ENCODE measurements at places on chromosomes 1 and 21.

DNA sequence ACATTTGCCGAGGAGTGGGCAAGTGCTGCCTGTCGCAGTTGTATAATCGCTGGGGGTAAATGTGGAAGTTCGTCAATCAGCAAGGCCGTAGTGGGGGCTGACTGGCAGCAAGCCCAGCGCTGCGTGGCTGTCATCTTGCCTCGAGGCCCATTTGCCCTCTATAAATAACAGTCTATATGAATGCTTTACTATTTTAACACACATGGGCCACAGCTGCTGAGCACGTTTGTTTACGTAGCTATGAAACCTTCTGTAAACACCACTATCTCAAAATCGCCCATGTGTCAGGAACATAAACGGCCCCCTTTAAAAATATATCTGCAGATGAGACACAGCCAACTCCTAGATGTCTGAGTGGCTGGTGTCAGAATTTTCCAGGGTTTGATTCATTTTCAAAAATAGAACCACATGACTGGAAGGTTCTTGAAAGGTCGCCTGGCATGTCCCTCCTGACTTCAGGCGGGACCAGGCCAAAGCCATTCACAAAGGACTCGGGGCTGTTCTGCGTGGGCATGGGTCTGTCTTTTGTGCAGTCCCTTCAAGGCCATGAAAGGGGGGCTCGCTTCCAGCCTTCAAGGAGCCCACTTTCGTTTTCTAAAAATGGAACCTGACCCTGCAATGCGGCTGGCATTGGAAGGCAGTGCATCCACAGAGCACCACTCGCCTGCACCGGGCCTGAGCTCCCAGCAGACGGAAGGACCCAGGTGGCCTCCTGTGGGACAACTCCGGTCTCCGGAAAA, 205.5 kb downstream of the KCNJ6 start:
- no peak for DNase-seq

DNA sequence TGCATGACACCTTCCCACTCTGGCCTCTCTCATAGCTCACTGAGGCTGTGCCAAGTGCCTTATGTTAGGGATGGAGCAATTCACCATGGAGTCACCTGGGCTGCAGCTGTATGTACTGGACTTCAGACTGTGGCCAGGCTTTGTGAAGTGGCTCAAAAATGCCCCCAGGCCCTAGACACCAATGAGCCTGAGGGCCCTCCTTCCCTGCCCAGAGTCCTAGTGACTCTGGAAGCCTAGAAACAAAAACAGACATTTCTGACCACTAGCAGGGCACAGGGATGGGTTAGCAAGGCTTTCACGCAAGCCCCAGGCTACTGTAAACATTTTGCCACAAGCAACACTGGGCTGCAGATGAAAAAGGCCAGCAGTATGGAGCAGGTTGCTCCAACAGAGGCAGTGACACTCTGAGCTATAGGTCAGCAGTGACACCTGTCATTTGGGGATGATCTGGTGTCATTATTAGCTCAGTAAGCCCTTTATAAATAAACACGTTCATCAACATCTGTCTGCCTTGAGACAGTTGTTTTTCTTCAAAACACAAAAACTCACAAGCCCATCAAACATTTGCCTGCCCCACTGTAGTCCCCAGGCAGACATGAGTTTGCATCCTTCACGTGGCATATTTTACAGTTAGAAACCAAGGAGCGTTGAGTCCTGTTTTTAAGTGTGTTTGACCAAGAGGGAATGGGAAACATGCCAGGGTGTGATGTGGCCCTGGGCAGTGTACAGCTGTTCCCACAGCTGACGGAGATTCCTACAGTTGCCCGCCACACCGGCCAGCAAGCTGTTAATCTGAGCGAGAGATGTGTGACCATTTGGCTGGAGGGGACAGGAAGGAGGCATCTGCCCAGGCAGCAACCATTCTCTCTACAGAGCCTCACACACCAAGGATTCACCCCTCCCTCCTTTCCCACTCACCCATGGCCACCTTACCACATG, 66.8 kb downstream of the KCNN3 start:
- DNase-seq, result no peak

DNA sequence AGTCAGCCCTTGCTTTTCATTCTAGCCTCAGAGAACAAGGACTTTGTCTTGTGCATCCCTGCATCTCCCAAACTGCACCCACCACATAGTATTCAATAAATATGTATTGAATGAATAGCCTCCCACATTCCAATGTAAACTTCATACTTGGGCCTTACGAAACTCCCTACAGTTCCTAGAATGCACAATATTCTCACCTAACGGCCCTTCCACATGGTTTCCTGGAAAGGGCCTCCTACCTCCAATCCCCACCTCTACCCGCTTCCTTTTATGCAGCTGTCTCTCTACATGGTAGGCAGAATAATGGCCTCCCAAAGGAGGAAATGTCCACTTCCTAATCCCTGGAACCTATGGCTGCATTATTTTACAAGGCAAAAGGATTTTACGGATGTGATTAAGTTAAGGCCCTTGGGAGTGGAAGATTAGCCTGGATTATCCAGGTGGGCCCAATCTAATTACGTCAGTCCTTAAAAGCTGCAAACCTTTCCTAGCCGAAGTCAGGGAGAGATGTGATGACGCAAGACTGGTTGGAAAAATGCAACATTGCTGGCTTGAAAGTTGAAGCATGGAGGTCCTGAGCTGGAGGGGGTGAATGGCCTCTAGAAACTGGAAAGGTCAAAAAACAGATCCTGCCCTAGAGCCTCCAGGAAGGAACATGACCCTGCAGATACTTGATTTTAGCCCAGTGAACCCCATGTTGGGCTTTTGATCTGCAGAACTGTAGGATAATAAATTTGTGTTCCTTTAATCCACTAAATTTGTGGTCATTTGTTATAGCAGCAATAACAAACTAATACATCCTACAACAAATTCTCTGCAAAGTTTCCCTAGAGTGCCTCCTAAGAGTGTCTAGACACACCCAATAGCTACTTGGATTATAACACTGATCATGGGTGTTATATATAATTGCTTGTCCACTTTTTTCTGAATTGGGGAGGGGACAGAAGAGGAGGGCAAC, 5.2 kb upstream of the PIK3C2B start:
- no peak for DNase-seq

DNA sequence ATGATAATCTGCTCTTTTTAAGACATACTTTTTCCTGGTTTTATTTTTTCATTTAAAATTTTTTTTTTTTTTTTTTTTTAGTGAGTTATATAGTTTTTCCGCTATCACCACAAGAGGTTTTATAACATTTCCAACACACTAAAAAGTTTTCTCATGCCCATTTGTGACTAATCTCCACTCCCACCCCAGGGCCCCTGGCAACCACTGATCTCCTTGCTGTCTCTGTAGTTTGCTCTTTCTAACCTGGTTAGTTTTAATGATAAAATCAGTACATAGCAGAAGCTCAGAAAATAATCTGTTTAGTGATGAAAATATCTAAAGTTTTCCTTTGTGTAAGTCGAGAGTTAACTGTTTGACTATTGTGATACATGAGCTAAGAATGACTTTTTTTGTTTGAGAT, 41.8 kb downstream of the IARS2 start:
- DNase-seq, result no peak

GRCh38 chr1:69993810-69994209, 211.6 kb downstream of the LRRC40 start:
- DNase-seq, result no peak

GRCh38 chr21:37181059-37181458, 86.1 kb downstream of the VPS26C start:
- DNase-seq, result no peak

- no peak for DNase-seq
These were observed 14.9 kb upstream of the TMEM9 start for GRCh38 chr1:201169203-201169602.

All from stimulated activated CD4-positive, alpha-beta T cell treated with anti-CD3 and anti-CD28 coated beads, Interleukin-1b, Interleukin-23, amount 100 ng/mL, for 1 hour (primary cell).